Effector memory CD8-positive, alpha-beta T cell (primary cell): ENCODE measurements at places on chromosomes 2 and 18.

- H3K27ac ChIP-seq = no peak overlapping the region
- no peaks in the 10 kb centered on the region for H3K4me1 ChIP-seq
- H3K27me3 ChIP-seq = peaks cover 62% of the 10 kb centered on the region
- no peak overlapping the region for H3K4me3 ChIP-seq
- no peaks in the 10 kb centered on the region for H3K36me3 ChIP-seq
Observed at GRCh38 chr18:62634458-62634857, 80.9 kb upstream of the PHLPP1 start.

GRCh38 chr18:32049393-32050171 lies 31.0 kb downstream of the RNF125 start:
- H3K4me1 ChIP-seq = peaks cover 29% of the 10 kb centered on the region
- peaks cover 85% of the 10 kb centered on the region for H3K36me3 ChIP-seq
- peak; percentile 6 for DNase-seq
- H3K4me3 ChIP-seq = peak overlapping the region; percentile 71

- H3K4me3 ChIP-seq = no peak overlapping the region
- peaks cover 51% of the 10 kb centered on the region for H3K27me3 ChIP-seq
- no peak for DNase-seq
- no peaks in the 10 kb centered on the region for H3K4me1 ChIP-seq
- no peak overlapping the region for H3K27ac ChIP-seq
Observed at GRCh38 chr2:63668000-63668399, 79.2 kb downstream of the MDH1 start.

DNA sequence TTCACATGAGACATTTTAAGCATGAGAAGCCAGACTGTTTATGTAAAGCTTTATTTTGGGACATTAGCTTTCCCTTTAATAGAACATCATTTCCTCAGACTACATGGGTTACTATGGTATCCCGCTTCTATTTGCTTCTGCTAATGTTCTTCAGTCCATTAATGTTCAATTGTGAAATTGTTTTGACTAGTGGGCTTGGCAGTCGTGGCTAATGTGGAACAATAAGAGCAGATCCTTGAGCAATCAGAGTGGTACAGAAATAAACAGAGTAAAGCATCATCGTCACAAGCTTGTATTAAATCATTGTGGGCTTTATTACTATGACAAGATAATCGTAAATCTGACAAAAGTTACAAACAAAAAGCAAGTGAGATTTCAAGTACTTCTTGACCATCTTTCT lies 60.2 kb downstream of the PDE1A start:
- no peak overlapping the region for H3K4me3 ChIP-seq
- no peaks in the 10 kb centered on the region for H3K4me1 ChIP-seq
- H3K27me3 ChIP-seq = no peaks in the 10 kb centered on the region
- DNase-seq = no peak
- no peaks in the 10 kb centered on the region for H3K36me3 ChIP-seq

GRCh38 chr2:222038067-222038802 lies 260.6 kb downstream of the PAX3 start:
- H3K4me3 ChIP-seq = no peak overlapping the region
- no peaks in the 10 kb centered on the region for H3K27me3 ChIP-seq
- H3K36me3 ChIP-seq = no peaks in the 10 kb centered on the region
- no peak overlapping the region for H3K27ac ChIP-seq
- no peak for DNase-seq

DNA sequence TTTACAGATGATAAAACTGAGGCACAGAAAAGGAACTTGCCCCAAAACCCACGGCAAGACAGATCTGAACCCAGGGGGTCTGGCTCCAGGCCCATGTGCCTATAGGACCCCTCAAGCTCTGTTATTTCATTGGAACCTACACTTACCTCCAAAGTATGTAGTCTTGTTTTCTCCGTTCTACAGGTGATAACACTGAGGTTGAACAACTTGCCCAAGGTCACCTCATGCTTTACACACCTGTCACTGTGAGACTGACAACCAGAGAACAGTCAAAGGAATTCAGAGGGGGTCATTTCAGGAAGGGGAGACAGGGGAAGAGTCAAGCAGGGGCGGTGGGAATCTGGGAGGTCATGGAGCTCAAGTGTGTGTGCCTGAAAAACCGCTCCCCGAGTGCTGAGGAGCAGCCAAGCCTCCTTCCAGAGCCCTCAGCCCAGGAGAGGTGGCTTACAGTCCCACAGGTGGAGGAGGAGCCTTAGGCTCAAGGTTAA lies 47.7 kb downstream of the SERTAD2 start:
- peak overlapping the region; percentile 78 for H3K4me3 ChIP-seq
- DNase-seq = no peak
- peaks cover 21% of the 10 kb centered on the region for H3K4me1 ChIP-seq
- H3K27me3 ChIP-seq = no peaks in the 10 kb centered on the region

- no peaks in the 10 kb centered on the region for H3K36me3 ChIP-seq
- no peak overlapping the region for H3K27ac ChIP-seq
- H3K4me3 ChIP-seq = no peak overlapping the region
- no peaks in the 10 kb centered on the region for H3K27me3 ChIP-seq
- no peaks in the 10 kb centered on the region for H3K4me1 ChIP-seq
Observed at GRCh38 chr2:1681017-1681318, 63.3 kb downstream of the PXDN start.
